Esophagus muscularis mucosa (tissue), 4 donors: ENCODE measurements at places on chromosomes 7 and 10. TPM values are rescaled to one million over a fixed set of nuclear protein-coding genes. Genes with fewer than 3 reads are reported as not detected.

- no peak for DNase-seq
- H3K36me3 ChIP-seq: peaks cover 15% of the 10 kb centered on the region
- no peak overlapping the region for H3K4me3 ChIP-seq
- no peaks in the 10 kb centered on the region for H3K27me3 ChIP-seq
- H3K27ac ChIP-seq: no peak overlapping the region
Observed at GRCh38 chr7:7242899-7243298, 60.6 kb downstream of the C1GALT1 start.

DNA sequence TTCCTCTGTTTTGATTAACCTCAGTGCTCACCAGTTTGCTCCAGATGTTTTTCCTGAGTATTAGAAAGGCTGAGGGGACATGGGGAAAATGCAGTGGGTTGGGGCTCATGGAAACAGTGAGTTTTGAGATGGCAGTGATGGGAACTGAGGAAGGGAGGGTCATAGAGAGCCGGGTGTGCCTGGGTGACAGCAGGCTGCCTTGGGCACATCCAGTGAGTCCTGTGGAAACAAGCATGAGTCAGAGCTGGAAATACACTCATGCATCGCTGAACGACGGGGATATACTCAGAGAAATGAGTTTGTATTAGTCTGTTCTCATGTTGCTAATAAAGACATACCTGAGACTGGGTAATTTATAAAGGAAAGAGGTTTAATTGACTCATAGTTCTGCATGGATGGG lies 202.2 kb downstream of the TMEM178B start:
- H3K27ac ChIP-seq: no peak overlapping the region
- no peaks in the 10 kb centered on the region for H3K4me1 ChIP-seq
- DNase-seq: no peak
- no peak overlapping the region for H3K4me3 ChIP-seq

DNA sequence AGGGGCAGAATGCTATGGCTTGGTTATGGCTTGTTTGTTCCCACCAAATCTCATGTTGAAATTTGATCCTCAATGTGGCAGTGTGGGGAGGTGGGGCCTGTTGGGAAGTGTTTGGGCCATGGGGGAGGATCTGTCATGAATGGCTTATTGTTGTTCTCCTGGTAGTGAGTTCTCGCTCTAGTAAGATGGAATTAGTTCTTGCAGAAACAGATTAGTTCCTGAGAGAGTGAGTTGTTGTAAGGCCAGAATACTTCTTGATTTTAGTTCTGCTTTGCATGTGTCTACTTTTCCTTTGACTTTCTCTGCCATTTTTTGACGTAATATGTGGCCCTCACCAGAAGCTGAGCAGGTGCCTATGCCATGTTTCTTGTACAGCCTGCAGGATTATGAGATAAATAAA lies 188.2 kb downstream of the KIF20B start:
- H3K4me1 ChIP-seq: no peaks in the 10 kb centered on the region
- no peaks in the 10 kb centered on the region for H3K36me3 ChIP-seq
- H3K4me3 ChIP-seq: no peak overlapping the region
- no peaks in the 10 kb centered on the region for H3K27me3 ChIP-seq
- no peak for DNase-seq

GRCh38 chr7:132656341-132656740 lies 80.1 kb upstream of the PLXNA4 start:
- H3K27ac ChIP-seq: no peak overlapping the region
- H3K4me3 ChIP-seq: no peak overlapping the region
- no peaks in the 10 kb centered on the region for H3K36me3 ChIP-seq
- no peaks in the 10 kb centered on the region for H3K27me3 ChIP-seq
- no peak for DNase-seq

- H3K4me3 ChIP-seq: no peak overlapping the region
- no peaks in the 10 kb centered on the region for H3K27me3 ChIP-seq
- DNase-seq: no peak
- H3K4me1 ChIP-seq: peaks cover 18% of the 10 kb centered on the region
- H3K36me3 ChIP-seq: no peaks in the 10 kb centered on the region
- H3K27ac ChIP-seq: no peak overlapping the region
Observed at GRCh38 chr7:51160990-51161615, 155.5 kb downstream of the COBL start.

Gene GRID1
- total RNA-seq: 0.98 TPM

Gene NKX2-3
- 0.34 TPM for total RNA-seq
